ENCODE measurements at places on chromosomes 16 and 17.

GRCh38 chr16:2236337-2237101 is at the start of gene DNASE1L2:
Gene DNASE1L2, plus strand, starts transcription at chr16:2236444. Its CDS starts 373 bp downstream, at chr16:2236817.
- peak; percentile 20 for DNase-seq

GRCh38 chr16:53055541-53056391 is 975 bp downstream of the CHD9 start:
- DNase-seq: peak; percentile 80

DNA sequence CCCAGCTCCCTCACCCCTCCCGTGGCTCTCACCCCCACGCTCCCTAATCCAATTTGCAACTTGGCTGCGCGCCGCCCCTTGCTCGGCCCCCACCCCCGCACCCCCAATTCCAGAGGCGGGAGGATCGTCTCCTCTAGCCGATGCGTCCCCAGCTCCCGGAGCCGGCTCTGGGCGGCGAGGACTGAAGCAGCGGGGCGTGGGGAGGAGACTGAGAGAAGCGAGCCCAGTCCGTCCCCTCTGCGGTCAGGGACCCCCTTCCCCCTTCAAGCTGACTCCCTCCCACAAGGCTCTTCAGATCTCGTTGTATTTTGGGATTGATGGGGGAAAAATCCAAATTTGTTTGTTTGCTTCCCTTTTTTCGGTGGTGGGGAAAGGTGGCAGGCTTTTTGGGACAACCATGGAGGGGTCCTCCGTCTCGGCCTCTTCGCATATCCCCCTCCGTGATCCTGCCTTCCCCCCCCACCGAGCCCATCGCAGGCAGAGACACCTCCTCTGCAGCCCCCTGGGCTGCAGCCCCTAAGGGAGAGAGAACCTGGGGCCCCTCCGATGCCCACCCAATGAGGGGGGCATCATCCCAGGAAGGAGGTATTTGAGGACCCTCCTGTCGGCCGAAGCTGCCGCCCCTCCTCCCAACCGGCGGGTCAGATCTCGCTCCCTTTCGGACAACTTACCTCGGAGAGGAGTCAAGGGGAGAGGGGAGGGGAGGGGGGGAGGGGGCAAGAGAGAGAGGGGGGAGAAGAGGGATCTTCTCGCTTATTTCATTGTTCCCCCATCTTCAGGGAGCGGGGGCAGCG is 466 bp downstream of the NEUROD2 start:
- no peak for DNase-seq

GRCh38 chr16:50640391-50640790 is 40.7 kb downstream of the SNX20 start:
- no peak for DNase-seq

- DNase-seq: no peak
Observed at GRCh38 chr17:8868529-8868951, 1.1 kb upstream of the PIK3R6 start.

All from iris pigment epithelial cell (primary cell).